ENCODE measurements at places on chromosomes 3 and 15.
A peak's percentile ranks its signal among the peaks of the same experiment; 100 is the strongest.

DNA sequence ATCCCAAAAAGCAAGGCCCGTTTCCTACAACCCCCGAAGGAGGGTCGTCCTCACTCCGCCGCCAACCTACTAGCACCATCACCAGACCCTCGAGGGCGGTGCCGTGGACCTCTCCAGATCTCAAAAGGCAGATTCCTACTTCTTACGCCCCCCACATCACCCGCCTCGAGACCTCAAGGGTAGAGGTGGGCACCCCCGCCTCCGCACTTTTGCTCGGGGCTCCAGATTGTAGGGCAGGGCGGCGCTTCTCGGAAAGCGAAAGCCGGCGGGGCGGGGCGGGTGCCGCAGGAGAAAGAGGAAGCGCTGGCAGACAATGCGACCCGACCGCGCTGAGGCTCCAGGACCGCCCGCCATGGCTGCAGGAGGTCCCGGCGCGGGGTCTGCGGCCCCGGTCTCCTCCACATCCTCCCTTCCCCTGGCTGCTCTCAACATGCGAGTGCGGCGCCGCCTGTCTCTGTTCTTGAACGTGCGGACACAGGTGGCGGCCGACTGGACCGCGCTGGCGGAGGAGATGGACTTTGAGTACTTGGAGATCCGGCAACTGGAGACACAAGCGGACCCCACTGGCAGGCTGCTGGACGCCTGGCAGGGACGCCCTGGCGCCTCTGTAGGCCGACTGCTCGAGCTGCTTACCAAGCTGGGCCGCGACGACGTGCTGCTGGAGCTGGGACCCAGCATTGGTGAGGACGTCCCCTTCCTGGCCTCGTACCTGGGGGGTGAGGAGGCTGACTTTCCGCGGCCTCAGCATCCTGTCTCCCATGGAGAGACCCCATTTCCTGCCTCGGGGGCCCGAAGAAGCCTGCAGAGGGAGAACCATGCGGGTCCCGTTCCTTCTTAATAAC, at the start of gene MYD88:
Gene MYD88, plus strand, starts transcription at position 313 of the 842 bp plus-strand sequence. Its CDS starts 40 bp downstream, at position 353.
- DNase-seq: peak; percentile 84
- peak within 1 kb of the TSS; percentile 85 for H3K4me3 ChIP-seq
- peaks cover 43% of the 10 kb centered on the region for H3K36me3 ChIP-seq
- peak within 1 kb of the TSS; percentile 92 for H3K27ac ChIP-seq

- H3K27me3 ChIP-seq: no peaks in the 10 kb centered on the region
- DNase-seq: no peak
- peaks cover 55% of the 10 kb centered on the region for H3K36me3 ChIP-seq
- H3K4me1 ChIP-seq: peaks cover 13% of the 10 kb centered on the region
- H3K27ac ChIP-seq: no peak overlapping the region
Observed at GRCh38 chr3:120039642-120040610, 54.3 kb downstream of the GSK3B start.

DNA sequence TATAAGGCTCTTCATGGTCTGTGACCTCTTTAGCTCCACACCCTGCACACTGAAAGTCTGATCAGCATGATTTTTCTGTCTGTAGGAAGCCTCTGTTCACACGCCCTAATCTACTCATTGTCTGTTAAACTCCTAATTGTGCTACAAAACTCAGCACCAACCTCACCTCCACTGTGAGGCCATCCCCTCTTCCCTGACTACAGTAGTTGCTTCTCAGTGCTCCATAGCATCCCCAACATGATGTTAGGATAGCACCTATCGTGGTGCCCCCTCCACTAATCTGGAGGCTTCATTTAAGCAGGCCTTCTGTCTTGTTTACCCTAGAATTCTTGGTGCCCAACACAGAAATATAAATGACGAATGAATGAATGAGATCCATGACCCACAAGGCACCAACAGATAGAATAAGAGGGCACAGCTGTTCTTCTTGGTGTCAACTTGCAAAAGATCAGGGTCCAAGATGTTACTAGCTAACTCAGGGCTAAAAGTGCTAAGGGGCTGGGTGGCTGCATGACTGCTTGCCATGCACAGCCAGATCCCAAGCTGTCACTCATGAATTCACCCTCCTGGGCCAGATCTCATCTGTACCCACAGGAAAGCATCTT, 55.2 kb upstream of the HEG1 start:
- peaks cover 11% of the 10 kb centered on the region for H3K27me3 ChIP-seq
- no peak overlapping the region for H3K4me3 ChIP-seq
- no peak for DNase-seq
- peak overlapping the region; percentile 39 for H3K27ac ChIP-seq

DNA sequence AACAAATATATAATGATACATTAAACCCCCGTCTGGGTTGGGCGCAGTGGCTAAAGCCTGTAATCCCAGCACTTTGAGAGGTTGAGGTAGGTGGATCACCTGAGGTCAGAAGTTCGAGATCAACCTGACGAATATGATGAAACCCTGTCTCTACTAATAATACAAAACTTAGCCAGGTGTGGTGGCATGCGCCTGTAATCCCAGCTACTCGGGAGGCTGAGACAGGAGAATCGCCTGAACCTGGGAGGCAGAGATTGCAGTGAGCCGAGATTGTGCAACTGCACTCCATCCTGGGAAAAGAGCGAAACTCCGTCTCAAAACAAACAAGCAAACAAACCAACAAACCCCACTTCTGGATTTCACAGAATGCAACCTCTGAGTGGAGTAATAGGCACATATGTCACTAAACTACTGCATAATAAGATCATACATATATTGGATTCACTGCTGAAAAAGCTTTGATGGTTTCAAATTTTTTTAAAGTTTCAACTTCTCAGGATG, 718.2 kb downstream of the SI start:
- no peaks in the 10 kb centered on the region for H3K4me1 ChIP-seq
- no peak overlapping the region for H3K27ac ChIP-seq
- H3K4me3 ChIP-seq: no peak overlapping the region

DNA sequence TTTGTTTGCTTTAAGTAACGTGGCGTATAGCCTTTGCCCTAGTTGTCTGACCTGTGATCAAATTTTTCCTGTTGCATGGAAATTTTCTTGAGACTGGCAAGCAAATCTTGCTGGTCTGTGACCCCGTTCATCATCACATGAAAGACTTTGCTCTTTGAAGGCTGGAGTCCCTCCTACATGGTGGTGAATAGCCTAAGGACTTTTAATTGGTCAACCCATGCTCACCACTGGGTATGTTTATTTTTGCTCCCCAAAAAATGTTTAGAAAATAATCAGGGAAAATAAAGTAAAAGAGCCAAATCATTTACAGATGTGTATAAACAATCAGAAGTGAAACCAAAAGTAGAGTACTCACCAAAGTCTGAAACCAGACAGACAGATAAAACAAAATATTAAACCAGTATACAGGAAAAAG, 1075.3 kb upstream of the ALCAM start:
- peaks cover 9% of the 10 kb centered on the region for H3K4me1 ChIP-seq
- H3K27ac ChIP-seq: peak overlapping the region; percentile 39
- H3K36me3 ChIP-seq: no peaks in the 10 kb centered on the region
- peak overlapping the region; percentile 70 for H3K4me3 ChIP-seq
- DNase-seq: no peak
- H3K27me3 ChIP-seq: no peaks in the 10 kb centered on the region

DNA sequence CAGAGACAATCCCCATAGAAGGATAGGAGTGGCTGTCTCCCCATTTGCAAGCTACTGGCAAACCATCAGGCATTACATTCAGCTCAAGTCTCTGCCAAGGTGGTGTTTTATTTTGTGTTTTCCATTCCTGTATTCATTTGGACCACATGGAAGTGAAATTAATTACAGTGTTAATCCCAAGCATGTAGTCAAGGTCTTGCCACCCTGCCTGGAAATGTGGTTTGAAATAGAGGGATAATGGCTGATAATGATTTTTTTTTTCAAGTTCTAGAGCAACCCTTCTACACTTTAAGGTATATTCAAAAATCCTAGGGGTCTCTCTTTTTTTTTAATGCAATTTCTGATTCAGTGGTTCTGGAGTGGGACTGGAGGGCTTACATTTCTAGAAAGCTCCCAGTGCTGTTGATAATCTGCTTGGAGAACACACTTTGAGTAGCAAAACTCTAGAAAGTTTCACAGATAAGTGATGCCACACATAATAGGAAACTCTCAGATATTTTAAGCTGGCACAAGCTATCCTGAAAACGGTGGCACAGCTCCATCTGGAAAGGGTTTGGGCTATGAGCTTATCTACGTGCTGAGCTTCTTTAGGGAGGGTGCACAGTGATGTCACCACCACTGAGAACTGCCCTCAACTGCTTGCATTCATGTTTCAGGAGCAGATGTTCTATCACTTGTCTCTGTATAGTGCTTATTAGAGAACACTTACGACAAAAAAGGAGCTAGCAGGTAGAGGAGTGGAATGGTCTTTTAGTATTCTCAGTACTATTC, 140.1 kb upstream of the IL12A start:
- no peak overlapping the region for H3K4me3 ChIP-seq
- peaks cover 3% of the 10 kb centered on the region for H3K36me3 ChIP-seq
- H3K4me1 ChIP-seq: peaks cover 19% of the 10 kb centered on the region

DNA sequence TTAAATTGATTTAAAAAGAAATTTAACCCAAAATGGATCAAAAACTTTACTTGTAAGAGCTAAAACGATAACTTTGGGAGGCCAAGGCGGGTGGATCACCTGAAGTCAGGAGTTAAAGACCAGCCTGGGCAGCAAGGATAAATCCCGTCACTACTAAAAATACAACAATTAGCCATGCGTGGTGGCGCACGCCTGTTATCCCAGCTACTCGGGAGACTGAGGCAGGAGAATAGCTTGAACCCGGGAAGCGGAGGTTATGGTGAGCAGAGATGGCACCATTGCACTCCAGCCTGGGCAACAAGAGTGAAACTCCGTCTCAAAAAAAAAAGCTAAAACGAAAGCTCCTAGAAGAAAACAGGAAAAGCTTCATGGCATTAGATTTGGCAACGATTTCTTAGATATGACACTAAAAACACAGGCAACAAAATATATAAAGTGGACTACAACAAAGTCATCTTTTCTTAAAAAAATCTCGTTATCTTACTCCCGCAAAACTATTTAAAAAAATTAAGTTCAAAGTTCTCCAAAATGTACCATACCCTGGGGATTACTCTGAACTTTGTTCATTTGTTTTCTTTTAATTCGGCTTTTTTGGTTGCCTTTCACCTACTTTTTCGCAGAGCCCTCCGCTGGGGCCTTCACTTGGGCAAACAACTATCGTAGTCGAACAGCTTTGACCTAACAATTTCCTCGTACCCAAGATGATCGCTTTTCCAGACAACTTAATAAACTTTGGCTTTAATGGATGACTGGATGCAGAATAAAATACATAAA, 2.9 kb downstream of the HDDC3 start:
- peak overlapping the region; percentile 98 for H3K4me3 ChIP-seq
- no peaks in the 10 kb centered on the region for H3K27me3 ChIP-seq
- H3K4me1 ChIP-seq: peaks cover 22% of the 10 kb centered on the region
- peak overlapping the region; percentile 98 for H3K27ac ChIP-seq

- H3K27ac ChIP-seq: no peak overlapping the region
- no peak overlapping the region for H3K4me3 ChIP-seq
- H3K4me1 ChIP-seq: peaks cover 13% of the 10 kb centered on the region
- no peak for DNase-seq
- H3K27me3 ChIP-seq: no peaks in the 10 kb centered on the region
- H3K36me3 ChIP-seq: no peaks in the 10 kb centered on the region
Observed at GRCh38 chr15:68375191-68375631, 56.8 kb downstream of the ITGA11 start.

DNA sequence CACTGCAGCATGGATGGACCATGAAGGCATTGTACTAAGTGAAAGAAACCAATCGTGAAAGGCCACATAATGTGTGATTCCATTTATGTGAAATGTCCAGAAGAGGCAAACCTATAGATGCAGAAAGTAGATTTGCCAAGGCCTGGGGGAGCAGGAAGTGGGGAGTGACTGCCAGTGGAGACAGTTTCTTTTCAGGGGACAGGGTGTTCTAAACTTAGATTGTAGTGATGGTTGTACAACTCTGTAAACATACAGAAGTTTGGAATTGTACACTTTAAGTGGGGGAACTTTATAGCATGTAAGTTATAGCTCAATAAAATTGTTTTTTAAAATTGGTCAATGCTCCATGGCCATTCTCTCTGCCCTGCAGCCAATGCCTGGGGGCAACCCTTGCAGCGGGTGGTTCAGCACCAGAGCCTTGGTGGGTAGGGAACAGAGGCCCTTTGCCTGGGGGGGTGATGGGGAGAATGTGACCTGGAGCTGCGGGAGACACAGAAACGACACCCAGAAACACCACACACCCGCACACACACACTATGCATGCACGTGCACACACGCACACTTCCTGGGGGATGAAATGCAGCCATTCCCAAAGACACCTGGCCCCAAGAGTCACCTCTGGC, 43.1 kb downstream of the DNAJB8 start:
- no peak for DNase-seq
- H3K4me1 ChIP-seq: no peaks in the 10 kb centered on the region
- no peak overlapping the region for H3K27ac ChIP-seq
- H3K36me3 ChIP-seq: peaks cover 3% of the 10 kb centered on the region
- H3K4me3 ChIP-seq: no peak overlapping the region
- H3K27me3 ChIP-seq: peaks cover 18% of the 10 kb centered on the region

DNA sequence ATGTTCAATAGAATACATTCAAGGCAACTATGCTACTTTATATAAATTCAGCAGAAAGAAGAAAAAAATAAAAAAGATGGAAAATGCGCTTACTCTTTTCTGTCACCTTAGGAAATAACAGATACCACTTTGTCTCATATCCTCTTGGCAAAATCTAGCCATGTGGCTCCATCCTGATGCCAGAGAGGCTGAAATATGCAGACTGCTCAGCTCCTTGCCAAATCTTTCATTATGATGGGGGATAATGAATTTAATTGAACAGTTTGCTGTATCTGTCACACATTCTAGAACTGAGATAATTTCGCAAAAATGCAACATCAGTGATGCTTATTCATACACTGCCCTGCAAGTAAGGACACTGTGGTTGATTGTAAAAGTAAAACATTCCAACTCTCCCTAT, 1081.5 kb downstream of the PLOD2 start:
- H3K27ac ChIP-seq: no peak overlapping the region
- H3K4me3 ChIP-seq: no peak overlapping the region
- H3K36me3 ChIP-seq: no peaks in the 10 kb centered on the region
- H3K4me1 ChIP-seq: no peaks in the 10 kb centered on the region

GRCh38 chr15:71093054-71094024, 21.9 kb upstream of the THSD4 start:
- DNase-seq: no peak
- no peaks in the 10 kb centered on the region for H3K27me3 ChIP-seq
- no peaks in the 10 kb centered on the region for H3K4me1 ChIP-seq

GRCh38 chr3:124860599-124860998, 26.6 kb downstream of the ITGB5 start:
- H3K4me3 ChIP-seq: no peak overlapping the region
- DNase-seq: no peak
- no peak overlapping the region for H3K27ac ChIP-seq
- no peaks in the 10 kb centered on the region for H3K36me3 ChIP-seq

DNA sequence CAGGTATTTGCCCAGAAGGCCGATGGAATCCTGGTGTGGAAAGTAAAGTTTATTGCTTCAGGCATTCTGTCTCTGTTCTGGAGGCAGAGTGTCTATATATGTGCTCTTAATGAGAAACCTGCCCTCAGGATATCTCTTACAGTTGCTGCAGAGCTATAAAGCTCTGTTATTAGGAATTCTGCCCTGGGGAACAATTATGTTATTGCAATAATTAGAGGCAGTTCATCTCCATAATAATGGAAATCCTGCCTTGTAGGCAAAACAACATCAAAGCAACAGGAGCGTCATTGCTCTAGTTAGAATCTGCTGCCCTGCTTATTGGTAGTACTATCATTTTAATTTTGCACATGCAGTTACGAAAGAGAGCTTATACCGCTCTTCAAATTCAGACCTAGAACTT, 175.6 kb downstream of the IL5RA start:
- no peak overlapping the region for H3K27ac ChIP-seq
- no peak overlapping the region for H3K4me3 ChIP-seq
- H3K27me3 ChIP-seq: peaks cover 6% of the 10 kb centered on the region
- DNase-seq: no peak
- no peaks in the 10 kb centered on the region for H3K36me3 ChIP-seq
